Epithelial cell of alveolus of lung (primary cell): ENCODE measurements at places on chromosomes 16 and 17. TPM values are rescaled to one million over a fixed set of nuclear protein-coding genes. Genes with fewer than 3 reads are reported as not detected.

The CDRT4 gene
- 1.0 and 1.3 TPM in 2 replicates for total RNA-seq

The TLCD3B gene
- 0.16 TPM in 1 of 2 replicates, not detected in the other for total RNA-seq

The RNF227 gene
- 2.4 and 4.5 TPM in 2 replicates for total RNA-seq

The DPEP2 gene
- not detected in 2 replicates for total RNA-seq

The CFAP119 gene
- total RNA-seq, result 0.40 and 3.0 TPM in 2 replicates

The NFE2L1 gene
- total RNA-seq, result 69.8 and 125 TPM in 2 replicates

The KRTAP29-1 gene
- not detected in 2 replicates for total RNA-seq

The GCSH gene
- total RNA-seq, result 20.0 and 23.1 TPM in 2 replicates

The KCNG4 gene
- not detected in 2 replicates for total RNA-seq

The COL1A1 gene
- total RNA-seq, result 2,527 and 2,573 TPM in 2 replicates

The KRTAP2-1 gene
- total RNA-seq, result not detected in 2 replicates

The QRICH2 gene
- 0.24 and 0.65 TPM in 2 replicates for total RNA-seq

The CD2BP2 gene
- total RNA-seq, result 46.3 and 53.2 TPM in 2 replicates

The KRT12 gene
- total RNA-seq, result not detected in 2 replicates

The NOG gene
- 0.08 and 3.9 TPM in 2 replicates for total RNA-seq

The SMIM22 gene
- not detected in 2 replicates for total RNA-seq

The SCN4A gene
- 0.08 TPM in 1 of 2 replicates, not detected in the other for total RNA-seq

The OR4D2 gene
- total RNA-seq, result not detected in 2 replicates

The TP53TG3C gene
- total RNA-seq, result not detected in 2 replicates

The RPL38 gene
- total RNA-seq, result 562 and 652 TPM in 2 replicates

The SNN gene
- total RNA-seq, result 6.3 and 17.8 TPM in 2 replicates

The FHOD1 gene
- 27.3 and 30.1 TPM in 2 replicates for total RNA-seq

The PRKAR1A gene
- 180 and 185 TPM in 2 replicates for total RNA-seq

The DBF4B gene
- total RNA-seq, result 6.1 and 8.2 TPM in 2 replicates

The PRSS21 gene
- total RNA-seq, result 2.2 TPM in 1 of 2 replicates, not detected in the other

The RNF222 gene
- not detected in 2 replicates for total RNA-seq

The LITAFD gene
- not detected in 2 replicates for total RNA-seq

The CFAP97D1 gene
- total RNA-seq, result not detected in 2 replicates

The ACSM5 gene
- total RNA-seq, result 0.16 TPM in 1 of 2 replicates, not detected in the other

The KRT23 gene
- under 0.01 TPM in 1 of 2 replicates, not detected in the other for total RNA-seq

The EXOC3L1 gene
- 0.39 and 0.96 TPM in 2 replicates for total RNA-seq

The SEPTIN12 gene
- total RNA-seq, result not detected in 2 replicates

The SLFN14 gene
- not detected in 2 replicates for total RNA-seq

The RAMP2 gene
- 0.78 TPM in 1 of 2 replicates, not detected in the other for total RNA-seq

The GJC1 gene
- total RNA-seq, result 23.2 and 29.0 TPM in 2 replicates

The SNF8 gene
- 63.6 and 141 TPM in 2 replicates for total RNA-seq

The PYY gene
- 0.13 TPM in 1 of 2 replicates, not detected in the other for total RNA-seq

The KRTAP1-5 gene
- 10.1 TPM in 1 of 2 replicates, not detected in the other for total RNA-seq

The NOL3 gene
- total RNA-seq, result 25.3 and 35.7 TPM in 2 replicates

The TMEM204 gene
- 15.6 and 18.5 TPM in 2 replicates for total RNA-seq

The TMEM238L gene
- not detected in 2 replicates for total RNA-seq

The FOXN1 gene
- not detected in 2 replicates for total RNA-seq

The CSH1 gene
- not detected in 2 replicates for total RNA-seq
